ENCODE measurements at places on chromosomes 16 and 17.

DNA sequence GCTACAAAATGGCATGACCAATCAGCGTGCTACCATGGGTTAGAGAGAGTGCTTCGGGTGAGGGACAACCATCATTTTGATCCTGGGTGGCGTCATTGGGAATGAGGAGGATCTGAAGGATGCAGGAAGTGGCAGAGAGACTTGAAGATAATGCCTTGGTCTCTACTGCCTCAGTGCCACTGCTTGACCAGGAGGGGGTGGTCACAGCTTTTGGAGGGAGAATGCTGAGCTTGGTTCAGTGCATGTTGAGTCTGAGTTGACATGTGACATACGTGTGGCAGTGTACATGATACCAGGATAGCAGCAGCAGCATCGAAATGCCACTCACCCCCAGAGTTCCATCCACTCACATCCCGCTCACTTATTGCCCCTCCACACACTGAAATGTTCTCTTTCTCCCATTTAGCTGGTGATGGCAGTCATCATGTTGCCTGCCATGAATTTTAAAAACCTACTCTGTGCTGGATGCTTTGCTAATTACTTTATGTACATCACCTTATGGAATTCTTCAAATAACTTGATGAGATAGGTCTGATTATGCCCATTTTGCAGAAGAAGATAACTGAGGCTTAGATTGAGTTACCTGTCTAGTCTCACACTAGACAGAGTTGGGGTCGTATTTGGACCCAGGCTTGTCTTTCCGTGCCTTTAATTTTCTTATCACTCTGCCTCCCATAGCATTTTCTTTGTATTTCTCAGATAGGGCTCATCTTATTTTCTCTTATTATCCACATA lies 36.7 kb downstream of the ARSG start:
- DNase-seq, result no peak

GRCh38 chr17:75592348-75593020 lies 4.9 kb downstream of the MYO15B start:
- no peak for DNase-seq

- DNase-seq, result no peak
Observed at GRCh38 chr17:51046514-51047384, 73.9 kb downstream of the SPAG9 start.

GRCh38 chr17:72560303-72561247 lies 439.8 kb downstream of the SOX9 start:
- DNase-seq, result no peak

DNA sequence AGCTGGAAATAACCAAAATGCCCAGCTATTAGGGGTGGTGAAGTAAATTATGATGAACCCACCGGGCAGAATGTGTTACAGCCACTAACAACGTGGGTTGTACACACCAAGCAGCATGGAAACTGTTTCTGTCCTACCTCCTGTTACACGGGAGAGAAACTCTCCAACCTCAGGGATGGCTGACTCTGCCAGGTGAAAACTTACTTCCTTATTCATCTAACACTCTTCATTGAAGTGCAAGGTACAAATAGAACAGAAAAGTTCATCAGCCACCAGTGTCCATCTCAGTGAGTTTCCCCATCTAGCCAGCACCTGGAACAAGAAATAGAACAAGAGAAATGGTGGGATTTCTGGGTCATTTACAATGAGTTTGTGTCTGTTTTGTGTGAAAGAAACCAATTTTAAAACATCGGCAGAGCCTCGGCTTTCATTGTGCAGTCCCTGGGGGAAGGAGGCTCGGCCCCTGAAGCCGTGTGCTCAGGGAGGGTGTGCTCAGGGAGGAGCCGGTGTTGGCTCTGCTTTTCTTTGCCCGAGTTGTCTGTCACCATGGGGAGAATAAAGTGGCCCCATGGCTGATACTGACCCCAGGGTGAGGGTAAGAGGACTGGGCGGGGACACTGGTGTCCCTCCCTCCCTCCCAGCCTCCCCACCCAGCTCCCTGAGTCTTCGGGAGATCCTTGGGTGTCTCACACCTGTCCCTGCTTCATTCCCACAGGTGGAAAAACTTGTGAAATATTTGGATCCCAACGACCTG lies 39.8 kb downstream of the RAB11FIP4 start:
- DNase-seq, result no peak

DNA sequence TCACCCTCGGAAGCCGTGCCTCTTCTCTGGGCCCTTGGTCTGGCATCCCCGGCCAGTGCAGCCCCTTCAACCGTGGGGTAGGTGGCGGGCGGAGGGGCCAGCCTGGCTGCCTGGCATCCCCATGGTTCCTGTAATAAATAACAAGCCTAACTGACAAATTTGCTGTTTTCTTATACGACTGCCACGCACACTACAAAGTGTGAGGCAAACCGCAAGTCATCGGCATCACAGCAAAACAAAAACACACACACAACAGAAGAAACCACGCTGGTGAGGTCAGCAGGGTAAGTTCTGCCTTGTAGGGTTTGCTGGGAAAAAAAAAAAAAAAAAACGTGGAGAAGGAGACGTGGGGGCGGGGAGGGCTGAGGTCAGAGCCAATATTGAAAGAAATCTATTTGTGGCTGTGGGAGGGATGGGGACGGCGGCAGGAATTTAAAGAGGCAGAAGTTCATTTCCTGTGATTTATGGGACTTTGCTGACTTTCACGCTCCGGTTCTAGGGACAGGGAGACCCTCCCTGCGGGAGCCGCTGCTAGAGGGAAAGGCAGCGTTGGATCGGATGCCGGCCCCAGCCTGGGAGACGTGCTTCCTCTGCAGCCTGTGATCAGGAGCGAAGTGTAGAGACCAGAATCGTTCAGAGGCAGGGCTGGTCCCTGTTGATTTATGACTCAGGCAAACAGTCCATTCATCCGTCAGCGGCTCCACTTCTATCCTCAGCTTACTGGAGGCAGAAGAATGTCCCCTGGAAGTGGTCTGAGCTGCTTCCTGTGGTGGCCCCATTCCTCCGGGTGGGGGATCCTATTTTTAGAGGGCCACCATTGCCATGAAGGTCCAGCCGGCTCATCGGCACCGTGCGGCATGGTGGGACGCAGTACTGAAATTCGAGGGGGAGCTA lies 162.8 kb downstream of the FOXL1 start:
- DNase-seq, result no peak

DNA sequence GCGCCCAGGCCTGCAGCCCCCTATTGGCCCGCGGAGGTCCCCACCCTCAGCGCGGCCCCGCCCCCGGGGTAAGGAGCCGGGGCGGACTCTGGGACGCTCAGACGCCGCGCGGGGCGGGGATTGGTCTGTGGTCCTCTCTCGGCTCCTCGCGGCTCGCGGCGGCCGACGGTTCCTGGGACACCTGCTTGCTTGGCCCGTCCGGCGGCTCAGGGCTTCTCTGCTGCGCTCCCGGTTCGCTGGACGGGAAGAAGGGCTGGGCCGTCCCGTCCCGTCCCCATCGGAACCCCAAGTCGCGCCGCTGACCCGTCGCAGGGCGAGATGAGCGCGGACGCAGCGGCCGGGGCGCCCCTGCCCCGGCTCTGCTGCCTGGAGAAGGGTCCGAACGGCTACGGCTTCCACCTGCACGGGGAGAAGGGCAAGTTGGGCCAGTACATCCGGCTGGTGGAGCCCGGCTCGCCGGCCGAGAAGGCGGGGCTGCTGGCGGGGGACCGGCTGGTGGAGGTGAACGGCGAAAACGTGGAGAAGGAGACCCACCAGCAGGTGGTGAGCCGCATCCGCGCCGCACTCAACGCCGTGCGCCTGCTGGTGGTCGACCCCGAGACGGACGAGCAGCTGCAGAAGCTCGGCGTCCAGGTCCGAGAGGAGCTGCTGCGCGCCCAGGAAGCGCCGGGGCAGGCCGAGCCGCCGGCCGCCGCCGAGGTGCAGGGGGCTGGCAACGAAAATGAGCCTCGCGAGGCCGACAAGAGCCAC lies at the start of gene NHERF1:
Gene NHERF1, plus strand, starts transcription at position 100 of the 750 bp plus-strand sequence. Its CDS starts 219 bp downstream, at position 319.
- no peak for DNase-seq

DNA sequence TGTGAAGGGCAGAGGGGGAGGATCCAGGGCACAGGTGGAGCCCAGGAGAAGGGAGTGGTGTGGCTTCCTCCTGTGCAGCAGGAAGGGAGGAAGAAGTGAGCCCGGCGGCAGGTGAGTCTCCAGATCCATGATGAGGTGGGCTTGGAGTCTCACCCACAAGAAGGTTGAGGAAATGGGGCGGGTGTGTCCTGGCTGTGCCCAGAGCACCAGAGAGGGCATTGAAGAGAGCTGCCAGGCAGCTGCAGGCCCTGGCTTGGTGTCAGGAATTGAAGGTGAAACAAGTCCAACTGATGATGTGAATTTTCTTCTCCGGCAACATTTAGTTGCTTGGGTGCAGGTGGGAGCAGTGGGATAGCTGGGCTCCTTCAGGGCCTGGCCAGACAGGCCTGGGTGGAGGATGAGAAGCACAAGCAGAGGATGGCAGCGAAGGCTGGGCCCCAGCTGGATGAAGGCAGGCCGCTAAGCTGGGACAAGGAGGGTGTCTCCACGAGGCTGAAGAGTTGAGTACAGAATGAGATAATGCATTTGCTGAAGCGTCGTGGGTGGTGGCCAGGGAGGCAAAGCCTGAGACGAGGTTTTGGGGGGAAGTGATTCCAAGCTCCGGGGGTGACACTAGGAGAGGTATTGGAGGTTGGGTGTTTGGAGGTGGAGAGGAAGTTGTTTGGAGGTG lies 18.3 kb downstream of the NT5M start:
- no peak for DNase-seq

- DNase-seq, result no peak
Observed at GRCh38 chr17:35912339-35912912, 18.1 kb downstream of the RDM1 start.

GRCh38 chr17:51050291-51051033 lies 70.2 kb downstream of the SPAG9 start:
- DNase-seq, result no peak

DNA sequence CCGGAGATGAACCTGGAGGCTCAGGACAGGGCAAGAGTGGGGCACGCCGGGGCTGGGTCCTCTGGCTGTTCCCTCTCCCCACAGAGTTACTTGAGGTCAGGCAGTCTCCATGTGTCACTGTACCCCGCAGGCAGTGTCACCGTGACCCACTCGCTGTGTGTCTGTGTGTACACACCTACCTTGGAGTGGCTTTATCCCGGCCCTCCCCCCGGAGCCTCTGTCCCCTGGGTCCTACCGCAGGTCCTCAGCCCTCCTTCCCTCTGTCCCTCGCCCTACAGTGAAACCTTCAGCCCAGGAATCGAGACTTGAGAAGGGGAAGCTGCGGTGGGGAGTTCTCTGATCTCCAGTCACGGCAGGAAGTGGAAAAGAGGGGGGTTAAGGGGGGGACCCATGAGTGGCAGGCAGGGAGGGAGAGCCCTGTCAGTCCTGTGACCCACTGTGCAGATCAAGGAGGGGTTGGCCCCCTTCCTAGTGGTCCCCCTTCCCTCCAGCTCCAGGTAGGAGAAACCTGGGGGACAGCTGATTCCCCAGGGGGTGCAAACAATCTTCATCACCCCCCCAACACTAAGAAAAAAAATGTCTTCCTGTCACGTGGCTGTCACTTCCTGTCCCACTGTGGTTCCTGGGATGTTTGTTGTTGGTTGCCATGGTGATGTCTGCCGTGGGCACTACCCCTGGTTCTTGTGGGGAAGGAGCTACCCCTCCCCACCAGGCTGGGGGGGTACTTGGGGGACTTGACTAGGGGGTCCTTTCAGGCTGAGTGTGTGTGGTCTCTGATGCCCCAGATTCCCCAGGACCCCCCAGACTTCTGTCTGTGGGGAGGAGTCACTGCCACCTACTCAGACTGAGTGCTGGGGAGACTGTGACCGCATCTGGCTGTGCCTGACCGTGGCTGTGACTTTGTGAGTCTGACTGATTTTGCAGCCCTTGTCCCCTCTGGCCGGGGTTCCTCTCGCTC lies 13.7 kb downstream of the RARA start:
- DNase-seq, result no peak

- no peak for DNase-seq
Observed at GRCh38 chr17:82754297-82755208, 2.7 kb downstream of the TBCD start.

GRCh38 chr16:66240631-66241395 lies 125.7 kb upstream of the CDH5 start:
- no peak for DNase-seq

GRCh38 chr17:39867880-39868553 lies at the start of gene ZPBP2:
Gene ZPBP2 (plus strand): TSS chr17:39868202. CDS start chr17:39868355, 153 bp downstream.
- no peak for DNase-seq

DNA sequence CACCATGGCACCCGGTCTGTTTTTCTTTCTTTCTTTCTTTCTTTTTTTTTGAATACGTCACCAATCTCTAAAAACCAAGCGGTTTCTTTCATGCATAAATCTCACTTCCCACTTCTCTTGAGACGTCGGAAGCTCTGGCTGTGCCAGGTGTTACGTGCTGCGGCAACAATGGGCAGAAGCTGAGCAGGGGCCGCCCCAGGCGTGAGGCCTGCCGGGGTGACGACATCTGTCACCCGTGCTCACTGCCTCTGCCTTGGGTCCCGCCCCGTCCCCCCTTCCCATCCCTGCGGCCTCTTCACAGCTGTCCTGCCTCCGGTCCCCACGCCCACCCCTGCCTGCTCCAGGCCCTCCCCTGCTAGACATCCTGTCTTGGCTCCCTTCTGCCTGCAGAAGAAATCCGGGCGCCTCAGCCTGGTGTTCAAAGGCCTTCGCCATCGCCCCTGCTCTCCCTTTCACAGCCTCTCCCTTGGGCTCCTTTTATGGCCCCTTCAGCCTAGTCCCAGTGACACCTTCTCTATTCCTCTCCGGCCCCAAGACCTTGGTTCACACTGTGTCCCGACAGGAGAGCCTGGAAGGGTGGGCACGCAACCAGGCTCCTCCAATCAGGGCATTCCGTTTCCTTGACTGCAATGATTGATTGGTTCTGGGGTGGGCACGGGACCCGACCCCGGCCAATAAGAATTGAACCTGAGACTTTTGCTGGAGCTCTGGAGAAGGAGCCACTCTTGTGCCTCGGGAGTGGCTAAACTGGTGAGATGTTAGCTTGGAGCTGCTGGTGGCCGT lies 4.8 kb downstream of the P2RX1 start:
- no peak for DNase-seq

- DNase-seq, result no peak
Observed at GRCh38 chr17:8959312-8959918, 6.1 kb downstream of the PIK3R5 start.

DNA sequence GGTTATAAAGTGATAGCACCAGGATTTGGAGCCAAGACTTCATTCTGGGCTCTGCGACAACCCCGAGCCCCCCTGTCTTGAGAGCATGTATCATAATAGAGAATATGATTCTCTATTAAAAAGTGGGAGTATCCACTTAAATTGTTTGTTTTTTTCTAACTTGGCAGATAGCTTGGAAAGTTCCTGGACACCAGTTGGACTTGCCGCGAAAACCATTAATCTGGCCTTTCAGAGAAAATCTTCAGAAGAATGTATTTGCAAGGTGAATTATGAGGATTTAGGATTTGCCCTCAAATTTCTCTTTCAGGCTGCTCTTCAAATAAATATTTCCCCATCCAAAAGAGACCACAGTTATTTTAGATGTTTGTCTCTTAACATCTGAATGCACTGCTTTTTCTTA lies 53.5 kb downstream of the MARCHF10 start:
- DNase-seq, result no peak

- no peak for DNase-seq
Observed at GRCh38 chr17:9436630-9437029, 139.0 kb downstream of the STX8 start.
